NCI-H2081 treated with DMSO at 0.1 percent for 48 hours (cell line): ENCODE measurements at places on chromosomes 12 and 14.

- DNase-seq, result no peak
These were observed 78.6 kb upstream of the IFNG-AS1 start for GRCh38 chr12:67910360-67911274.

DNA sequence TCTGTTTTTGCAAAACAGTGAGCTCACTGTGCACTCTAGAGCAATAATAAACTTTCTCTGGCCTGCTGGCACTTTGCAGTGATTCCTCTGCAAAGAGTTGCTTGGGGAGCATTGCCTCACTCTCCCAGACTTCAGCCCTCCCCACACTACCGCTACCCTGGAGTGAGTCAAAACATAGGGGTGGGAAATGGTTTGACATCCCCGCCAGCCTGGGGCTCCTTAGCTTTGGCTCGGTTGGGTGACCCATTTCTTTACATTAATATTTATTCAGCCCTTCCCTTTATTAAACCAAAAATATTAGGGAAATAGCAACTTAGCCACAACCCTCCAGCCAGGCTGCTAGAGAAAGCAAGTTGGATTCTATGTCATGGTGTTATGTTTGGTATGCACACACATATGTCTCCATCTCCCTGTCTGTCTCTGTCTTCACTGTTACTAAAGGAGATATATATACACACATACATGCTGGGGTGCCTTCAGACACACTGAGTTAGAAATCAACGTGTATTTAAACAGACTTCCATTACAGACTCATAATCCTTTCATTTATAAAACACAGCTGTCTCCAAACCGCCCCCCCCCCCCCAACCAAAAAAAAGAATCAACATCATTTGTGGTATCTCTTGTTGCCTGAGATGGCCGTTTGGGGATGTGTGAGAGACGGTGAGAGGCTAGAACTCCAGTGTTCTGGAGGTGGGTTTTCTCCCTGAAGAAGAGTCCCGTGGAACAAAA, 3.4 kb upstream of the IRF2BPL start:
- no peak for DNase-seq

- no peak for DNase-seq
These were observed 285.2 kb downstream of the NAV3 start for GRCh38 chr12:78115889-78116288.

DNA sequence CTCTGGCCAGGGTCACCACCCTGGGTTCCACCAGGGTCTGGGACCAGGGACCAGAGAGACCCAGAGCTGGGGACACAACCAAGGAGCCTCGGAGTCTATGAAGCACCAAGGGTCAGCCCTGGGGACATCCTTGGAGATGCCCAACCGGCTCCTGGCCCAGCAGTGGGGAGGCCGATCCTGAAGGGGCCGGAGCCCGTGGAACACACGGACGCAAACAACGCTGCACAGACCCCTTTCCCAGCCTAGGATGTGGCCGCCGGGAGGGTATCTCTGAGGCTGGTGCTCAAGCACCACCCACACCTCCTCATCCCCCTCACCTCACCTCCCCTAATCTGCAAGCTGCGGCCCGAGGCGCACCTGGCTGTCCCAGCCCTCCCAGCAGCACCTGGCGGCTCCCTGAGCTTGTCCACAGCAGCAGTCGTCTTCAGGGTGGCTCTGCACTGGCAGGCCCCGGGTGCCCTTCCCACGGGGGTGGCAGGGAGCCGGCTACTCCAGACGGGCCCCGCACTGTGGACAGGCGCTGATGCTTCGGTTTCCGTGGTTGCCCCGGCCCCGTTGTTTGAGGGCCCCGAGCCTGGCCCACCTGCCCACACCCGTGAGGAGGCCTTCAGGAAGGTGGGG, 146.8 kb upstream of the C14orf180 start:
- no peak for DNase-seq

DNA sequence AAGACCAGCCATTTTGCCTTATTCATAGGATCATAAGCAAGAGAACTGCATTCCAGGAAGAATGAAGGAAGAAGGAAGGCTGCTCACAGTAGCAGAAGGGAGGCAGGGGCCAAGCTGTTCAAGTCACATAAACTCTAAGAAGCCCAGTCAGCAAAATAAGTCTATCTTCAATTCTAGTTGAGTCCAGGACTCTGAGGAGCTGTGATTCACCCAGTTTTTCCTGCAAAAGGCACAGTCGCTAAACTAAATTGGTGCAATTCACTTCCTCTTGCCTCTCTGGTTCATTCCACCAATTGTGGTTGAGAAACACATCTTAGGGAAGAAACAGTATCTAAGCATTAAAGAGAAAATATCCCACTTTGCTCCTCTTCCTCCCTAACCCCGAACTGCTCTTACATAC, 9.8 kb downstream of the ZNF641 start:
- no peak for DNase-seq

- no peak for DNase-seq
These were observed 497.9 kb downstream of the EGLN3 start for GRCh38 chr14:33452995-33453394.

DNA sequence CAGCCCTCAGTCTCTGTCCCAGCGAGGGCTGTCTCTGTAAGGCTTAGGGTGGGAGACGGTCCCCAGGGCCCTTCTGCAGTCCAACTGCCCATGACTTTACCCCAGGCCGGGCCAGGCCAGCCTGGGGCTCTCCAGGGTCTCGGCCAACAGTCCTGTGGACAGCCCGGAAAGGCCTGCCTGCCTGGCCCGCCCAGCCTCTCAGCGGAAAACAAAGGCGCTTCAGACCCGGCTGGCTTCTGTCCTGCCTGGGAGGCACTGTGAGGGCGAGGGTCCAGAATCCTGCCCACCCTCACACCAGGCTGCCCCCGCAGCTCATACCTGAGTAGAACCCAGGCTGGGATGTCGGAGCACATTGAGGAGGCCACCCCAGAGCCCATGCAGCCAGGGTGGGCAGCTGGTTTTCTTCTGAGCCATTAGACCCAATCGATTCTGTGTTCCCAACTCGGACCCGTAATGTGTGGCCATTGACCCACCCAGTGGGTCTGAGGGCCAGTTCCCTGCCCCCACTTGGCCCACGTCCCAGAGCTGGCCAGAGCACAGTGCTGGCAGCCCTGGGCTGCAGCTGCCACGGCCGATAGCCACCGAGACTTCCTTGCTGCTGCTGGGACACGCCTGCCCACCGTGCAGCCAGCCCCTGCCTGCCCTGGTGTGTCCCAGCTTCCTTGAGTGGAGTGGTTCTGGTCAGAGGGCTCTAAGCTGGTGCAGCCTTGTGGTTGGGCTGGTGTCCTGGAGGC, 1.6 kb downstream of the CRIP2 start:
- no peak for DNase-seq

DNA sequence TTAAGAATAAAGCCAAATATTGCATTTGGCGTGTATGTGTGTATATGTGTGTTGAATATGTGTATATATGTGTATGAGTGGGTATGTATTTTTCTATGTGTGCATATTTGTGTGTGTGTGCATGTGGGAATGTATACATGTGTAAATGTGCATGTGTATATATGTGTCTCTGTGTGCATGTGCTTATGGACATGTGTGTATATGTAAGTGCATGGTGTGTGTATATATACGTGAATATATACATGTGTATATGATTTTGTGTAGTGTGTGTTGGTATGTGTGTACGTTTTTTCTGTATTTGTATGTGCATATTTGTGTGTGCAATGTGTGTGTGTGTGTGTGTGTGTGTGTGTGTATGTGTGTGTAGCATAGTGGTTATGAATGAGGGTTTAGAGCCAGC, 1021.0 kb downstream of the AACS start:
- DNase-seq, result no peak

GRCh38 chr12:6962285-6963015, 8.0 kb downstream of the PHB2 start:
- DNase-seq, result peak; percentile 95

DNA sequence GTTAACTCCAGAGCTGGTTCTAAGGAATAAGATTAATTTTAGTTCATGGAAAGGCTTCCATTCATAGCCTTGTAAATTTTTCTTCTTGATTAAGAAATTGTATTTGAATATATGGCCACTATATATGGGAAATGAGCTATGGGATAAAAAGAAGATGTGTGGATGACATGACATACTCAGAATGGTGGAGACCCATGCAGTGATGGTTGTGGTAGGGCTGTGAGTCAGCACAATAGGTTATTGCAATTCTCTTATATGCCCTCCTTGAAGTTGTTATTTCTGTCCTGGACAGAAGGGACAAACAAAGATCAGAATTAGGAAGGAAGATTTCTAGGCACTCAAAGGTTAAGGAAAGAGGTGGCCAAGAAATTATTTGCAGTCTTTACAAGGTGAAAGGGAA, 21.5 kb downstream of the RASSF9 start:
- no peak for DNase-seq

DNA sequence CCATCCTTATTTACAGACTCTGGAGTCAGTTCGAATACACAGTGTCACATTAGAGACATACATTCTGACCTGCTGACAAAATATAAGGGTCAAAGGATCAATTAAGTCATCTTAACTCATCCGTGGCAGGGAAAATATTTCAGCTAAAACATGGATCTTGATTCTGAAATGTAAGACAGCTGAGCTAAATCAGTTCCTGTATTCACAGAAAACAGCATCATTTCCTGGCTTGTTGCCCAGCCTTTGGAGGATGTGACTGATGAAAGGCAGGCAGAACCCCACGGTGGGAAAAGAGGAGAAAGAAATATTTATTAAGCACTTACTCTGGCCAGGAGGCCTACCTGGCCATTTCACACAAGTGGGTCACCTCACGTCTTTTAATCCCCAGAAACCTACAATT, 101.9 kb downstream of the GAS2L3 start:
- peak; percentile 15 for DNase-seq

DNA sequence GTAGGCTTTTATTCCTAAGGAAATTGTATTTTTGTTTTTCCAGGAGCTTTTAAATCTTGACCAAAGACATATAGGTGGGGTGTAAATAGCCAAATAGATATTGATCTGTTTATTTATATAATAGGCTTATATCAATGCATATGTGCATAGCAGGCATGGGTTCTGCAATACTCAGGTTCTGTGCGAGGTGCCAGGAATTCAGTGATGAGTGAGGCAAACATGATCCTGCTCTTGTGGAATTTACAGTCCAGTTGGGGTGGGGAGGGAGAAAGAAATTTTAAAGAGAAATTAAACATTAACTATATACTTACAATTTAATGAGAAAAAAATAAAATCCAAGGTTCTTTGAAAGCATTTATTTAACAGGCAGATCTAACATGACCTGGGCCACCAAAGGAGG, 160.3 kb upstream of the HIF1A start:
- no peak for DNase-seq

GRCh38 chr14:77663293-77663692, 44.5 kb downstream of the ALKBH1 start:
- DNase-seq, result no peak

GRCh38 chr14:85336817-85337216, 193.1 kb upstream of the FLRT2 start:
- no peak for DNase-seq

GRCh38 chr14:66074537-66074936, 411.6 kb upstream of the CCDC196 start:
- DNase-seq, result no peak

GRCh38 chr14:80100681-80101080, 110.6 kb downstream of the DIO2 start:
- no peak for DNase-seq

DNA sequence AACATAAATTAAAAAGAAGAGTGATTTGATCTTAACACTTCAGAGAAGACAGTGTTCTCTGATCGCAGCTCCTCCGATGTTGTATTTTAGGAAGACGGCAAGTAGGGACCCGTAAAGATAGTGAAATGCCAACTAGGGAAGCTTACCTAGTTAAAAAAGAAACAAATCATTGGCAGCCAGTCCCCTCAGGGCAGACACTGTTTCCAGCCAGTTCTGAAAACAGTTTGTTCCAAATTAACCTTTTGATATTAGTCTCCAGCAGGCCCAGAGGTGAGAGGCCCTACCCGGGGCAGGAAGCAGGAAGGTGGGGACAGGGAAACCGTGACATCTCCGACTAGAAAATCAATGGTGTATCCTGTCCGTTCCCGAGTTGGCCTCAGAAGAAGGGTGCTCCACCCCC, 56.0 kb downstream of the KSR2 start:
- DNase-seq, result no peak

DNA sequence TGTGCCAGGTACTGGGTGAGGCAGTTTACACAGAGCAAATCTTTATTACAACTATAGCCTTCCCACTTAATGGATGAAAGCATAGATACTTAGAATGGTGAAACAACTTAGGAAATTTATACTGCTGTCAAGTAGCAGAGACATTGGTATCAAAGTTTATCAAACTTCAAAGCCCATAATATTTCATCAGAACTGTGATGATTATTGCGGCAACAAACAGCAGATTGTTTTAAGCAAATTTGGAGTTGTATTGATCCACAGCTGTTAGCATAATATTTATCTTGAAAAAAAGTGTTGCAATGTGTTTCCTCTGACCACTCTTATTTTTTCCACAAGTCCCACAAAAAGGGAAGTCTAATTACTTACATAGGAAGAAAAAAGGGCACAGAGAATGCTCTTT, 2.0 kb upstream of the SLCO1B3 start:
- DNase-seq, result no peak

DNA sequence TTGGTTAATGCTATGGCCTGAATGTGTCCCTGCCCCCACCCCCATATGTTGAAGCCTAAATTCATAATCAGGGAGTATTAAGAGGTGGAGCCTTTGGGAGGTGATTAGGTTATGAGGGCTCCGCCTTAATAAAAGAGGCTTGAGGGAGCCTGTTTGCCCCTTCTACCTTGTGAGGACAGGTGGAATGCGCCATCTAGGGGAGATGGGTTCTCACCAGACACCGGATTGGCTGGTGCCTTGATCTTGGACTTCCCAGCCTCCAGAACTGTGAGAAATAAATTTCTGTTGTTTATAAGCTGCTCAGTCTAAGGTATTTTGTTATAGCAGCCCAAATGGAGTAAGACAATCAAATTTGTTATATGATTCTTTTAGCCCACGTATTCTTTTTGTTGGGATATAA, 148.3 kb downstream of the PTCSC3 start:
- DNase-seq, result no peak

GRCh38 chr12:65614259-65614889, 209.9 kb upstream of the HMGA2 start:
- DNase-seq, result no peak

GRCh38 chr14:60510951-60511599, 2.1 kb downstream of the SIX6 start:
- DNase-seq, result no peak

GRCh38 chr12:22377731-22378496, 43.4 kb upstream of the ST8SIA1 start:
- DNase-seq, result no peak

DNA sequence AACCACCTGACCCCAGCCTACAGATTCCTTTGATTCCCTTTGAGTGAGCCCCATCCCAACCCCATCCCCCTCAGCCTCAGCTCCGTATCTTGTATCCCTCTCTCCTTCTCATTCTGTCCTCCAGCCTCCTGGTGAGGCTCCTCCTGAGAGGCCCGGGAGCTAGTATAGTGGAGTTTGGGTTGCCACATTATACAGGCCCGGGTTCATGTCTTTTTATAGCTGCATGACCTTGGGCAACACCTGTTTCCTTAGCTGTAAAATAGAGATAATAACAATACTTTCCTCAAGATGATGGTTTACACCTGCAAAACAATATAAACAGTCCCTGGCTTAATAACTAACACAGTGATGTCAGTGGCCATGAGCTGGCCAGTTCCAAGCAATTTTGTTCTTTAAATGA, 89.8 kb downstream of the STAB2 start:
- DNase-seq, result no peak
